Osteoblast (primary cell): ENCODE measurements at places on chromosomes 6 and 20.

DNA sequence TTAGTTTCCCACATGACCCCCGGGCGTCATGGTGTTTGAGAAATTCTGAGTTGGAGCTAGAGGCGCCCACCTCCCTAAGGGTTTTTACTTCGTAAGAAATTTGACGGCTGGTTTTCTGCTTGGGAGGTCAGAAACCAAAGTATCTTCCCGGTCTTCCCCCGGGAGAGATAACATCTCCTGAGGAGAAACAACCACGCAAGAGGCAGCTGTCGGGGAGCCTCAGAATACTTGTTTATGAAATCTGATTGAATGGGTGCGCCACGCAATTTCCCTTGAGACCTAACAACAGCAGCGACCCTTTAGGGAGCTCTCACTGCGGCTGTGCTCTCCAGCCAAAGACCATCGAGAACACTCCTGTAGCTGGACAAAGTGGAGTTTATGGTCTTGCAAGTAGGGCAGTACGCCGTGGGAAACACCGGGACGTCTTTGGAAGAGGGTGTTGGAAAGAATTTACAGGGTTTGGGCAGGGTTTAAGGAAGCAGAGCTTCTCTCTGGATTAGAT, 608 bp upstream of the EIF2S2 start:
- DNase-seq, result peak; percentile 84
- peak overlapping the region; percentile 98 for H3K4me3 ChIP-seq
- H3K27ac ChIP-seq, result peak overlapping the region; percentile 98
- peaks cover 24% of the 10 kb centered on the region for H3K36me3 ChIP-seq

DNA sequence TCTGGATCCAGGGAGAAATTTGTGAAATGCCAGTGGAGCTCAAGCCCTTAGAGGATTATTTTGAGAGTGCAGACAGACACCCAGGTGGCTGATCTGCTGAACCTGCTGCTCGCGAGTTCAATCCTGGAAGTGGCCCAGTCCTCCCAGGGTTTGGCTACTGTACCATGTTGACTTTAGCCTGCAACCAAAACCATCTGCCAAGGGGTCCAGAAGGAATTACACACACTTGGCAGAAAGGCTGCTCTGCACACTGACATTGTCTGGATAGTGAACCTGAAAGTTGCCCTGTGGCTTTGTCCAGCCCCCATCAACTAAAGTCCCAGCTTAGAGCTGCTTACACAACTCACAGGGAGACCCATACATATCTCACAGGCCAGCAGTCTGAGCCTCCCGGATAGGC, 21.6 kb upstream of the PI3 start:
- H3K4me1 ChIP-seq, result peaks cover 7% of the 10 kb centered on the region
- H3K27ac ChIP-seq, result no peak overlapping the region
- no peaks in the 10 kb centered on the region for H3K36me3 ChIP-seq
- peaks cover 8% of the 10 kb centered on the region for H3K27me3 ChIP-seq

DNA sequence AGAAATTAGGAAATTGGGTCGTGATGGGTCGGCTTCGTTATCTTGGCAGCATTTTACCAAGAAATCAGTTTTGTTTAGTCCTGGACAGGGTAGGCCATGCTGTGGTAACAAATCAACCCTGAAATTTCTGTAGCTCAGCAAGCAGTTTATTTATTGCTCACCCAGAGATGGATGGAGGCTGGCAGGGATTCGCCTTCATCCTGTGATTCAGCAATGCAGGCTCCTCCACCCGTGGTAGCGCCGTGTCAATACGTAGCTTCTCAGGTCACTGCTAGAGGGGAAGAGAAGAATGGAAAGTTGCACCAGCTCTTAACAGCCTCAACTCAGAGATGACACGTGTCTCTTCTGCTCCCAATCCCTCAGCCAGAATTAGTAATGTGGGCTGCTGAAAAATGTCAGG, 157.0 kb upstream of the SGK1 start:
- peaks cover 2% of the 10 kb centered on the region for H3K4me1 ChIP-seq
- H3K27me3 ChIP-seq, result no peaks in the 10 kb centered on the region
- H3K4me3 ChIP-seq, result no peak overlapping the region
- no peaks in the 10 kb centered on the region for H3K36me3 ChIP-seq
- H3K27ac ChIP-seq, result no peak overlapping the region

DNA sequence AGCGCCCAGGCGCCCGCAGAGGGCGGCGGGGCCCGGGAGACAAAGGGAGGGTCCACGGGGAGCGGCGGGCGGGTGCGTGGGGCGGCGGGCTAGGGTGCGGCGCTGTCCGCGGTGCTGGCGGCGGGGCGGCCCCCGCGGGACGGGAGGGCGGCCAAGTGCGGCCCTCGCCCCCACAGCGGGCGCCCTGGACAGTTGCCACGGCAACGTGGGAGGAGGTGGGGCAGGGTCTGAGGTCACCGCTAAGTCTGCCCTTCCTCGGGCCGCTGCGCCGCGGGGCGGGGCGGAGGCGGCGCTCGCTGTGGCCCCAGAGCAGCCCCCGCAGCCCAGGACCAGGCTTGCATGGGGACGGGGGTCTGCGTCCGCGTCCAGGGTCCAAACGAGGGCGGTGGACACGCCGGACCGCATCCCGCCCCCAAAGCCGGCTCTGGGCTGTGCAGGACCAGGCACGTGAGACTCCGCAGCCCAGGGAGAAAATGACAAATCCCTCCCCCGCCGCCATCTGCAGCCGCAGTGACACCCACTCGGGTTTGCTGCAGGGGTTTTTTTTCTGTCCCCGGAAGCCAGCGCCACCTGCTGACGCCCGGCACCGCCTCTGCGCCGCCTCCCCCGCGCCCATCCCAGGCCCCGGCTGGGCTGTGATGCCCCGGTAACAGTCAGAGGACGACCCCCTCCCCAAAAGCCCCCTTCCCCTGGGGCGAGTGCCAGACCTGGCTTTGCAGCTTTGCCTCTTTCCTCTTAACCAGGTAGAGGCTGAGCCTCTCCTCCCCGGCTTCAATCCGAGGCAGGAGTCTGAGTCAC, 36.8 kb downstream of the YTHDF1 start:
- no peak overlapping the region for H3K4me3 ChIP-seq
- H3K36me3 ChIP-seq, result no peaks in the 10 kb centered on the region
- H3K27me3 ChIP-seq, result peaks cover 52% of the 10 kb centered on the region
- DNase-seq, result peak; percentile 94
- no peak overlapping the region for H3K27ac ChIP-seq

DNA sequence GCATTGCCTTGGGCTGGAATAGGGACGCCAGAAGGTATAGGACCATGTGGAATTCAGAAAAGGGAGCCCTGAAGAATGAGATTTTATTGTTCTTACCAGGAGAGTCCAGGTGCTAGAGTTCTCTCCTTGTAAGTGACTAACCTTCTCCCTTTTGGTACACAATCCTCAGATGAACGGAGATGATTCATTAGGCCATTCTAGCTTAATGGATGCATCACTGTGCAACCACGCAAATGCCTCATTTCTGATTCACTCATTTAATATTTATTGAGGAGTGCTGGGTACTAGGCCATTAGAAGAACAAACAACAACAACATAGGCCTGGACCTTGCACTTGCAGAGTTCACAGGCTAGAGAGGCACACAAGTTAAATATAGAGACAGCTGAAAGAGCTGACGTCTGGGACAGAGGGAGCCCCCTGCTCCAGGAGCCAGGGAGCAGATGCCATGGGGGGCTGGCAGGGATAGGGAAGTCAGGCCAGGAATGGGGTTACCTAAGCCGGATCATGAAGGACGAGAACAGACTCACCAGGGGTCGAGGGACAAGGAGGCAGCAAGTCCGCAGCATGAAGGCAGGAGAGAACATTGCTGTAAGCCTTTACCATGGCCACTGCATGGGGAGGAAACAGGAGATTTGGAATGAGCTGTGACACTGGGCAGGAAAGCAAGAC, 179.5 kb upstream of the AKAP12 start:
- peaks cover 32% of the 10 kb centered on the region for H3K4me1 ChIP-seq
- H3K27me3 ChIP-seq, result no peaks in the 10 kb centered on the region
- no peak overlapping the region for H3K4me3 ChIP-seq
- DNase-seq, result peak; percentile 89
- peak overlapping the region; percentile 89 for H3K27ac ChIP-seq
- H3K36me3 ChIP-seq, result peaks cover 4% of the 10 kb centered on the region

- no peaks in the 10 kb centered on the region for H3K36me3 ChIP-seq
- H3K27ac ChIP-seq, result no peak overlapping the region
- no peak for DNase-seq
- no peaks in the 10 kb centered on the region for H3K27me3 ChIP-seq
Measured at GRCh38 chr6:139062932-139063646, 34.5 kb downstream of the ABRACL start.

DNA sequence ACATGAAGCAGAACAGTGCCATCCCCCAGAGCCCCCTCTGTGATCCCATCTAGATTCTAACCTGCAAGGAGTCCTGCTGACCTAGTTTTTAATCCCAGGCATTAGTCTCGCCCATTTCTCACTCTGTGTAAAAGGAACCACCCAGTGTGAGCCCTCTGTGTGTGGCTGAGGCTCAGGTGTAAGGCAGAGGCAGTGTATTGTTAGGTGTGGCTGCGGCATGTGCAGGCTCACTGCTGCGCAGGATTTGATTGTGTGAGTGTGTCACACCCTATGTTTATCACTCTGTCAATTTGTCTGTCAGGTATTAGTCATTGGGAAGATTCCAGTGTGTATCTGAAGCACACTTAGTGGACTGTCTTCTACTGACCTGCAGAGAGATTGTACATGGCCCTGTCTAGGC, 13.7 kb upstream of the CST8 start:
- no peaks in the 10 kb centered on the region for H3K27me3 ChIP-seq
- no peak for DNase-seq
- H3K4me1 ChIP-seq, result no peaks in the 10 kb centered on the region

DNA sequence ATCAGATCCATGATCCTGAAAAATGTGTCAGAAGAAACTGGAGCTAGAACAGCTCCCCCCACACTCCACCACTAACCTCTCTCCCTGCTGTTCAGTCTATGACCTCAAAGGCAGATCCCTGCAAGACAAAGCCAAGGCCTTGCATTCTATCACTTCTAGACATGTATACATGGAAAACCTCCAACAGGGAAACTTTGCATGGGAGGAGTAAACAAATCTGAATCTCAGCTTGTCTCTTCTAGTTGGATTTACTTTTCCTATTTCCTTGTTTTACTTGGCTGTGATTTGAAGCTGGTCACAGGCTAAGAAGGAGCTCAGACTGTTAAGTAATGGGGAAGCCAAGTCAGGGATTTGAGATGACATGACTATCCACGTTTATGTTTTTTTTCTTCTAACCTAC, 456.8 kb upstream of the CHD6 start:
- no peaks in the 10 kb centered on the region for H3K36me3 ChIP-seq
- no peak overlapping the region for H3K27ac ChIP-seq
- H3K4me1 ChIP-seq, result no peaks in the 10 kb centered on the region
- H3K4me3 ChIP-seq, result no peak overlapping the region

GRCh38 chr6:33633084-33633461, 12.0 kb downstream of the ITPR3 start:
- H3K36me3 ChIP-seq, result no peaks in the 10 kb centered on the region
- H3K27me3 ChIP-seq, result no peaks in the 10 kb centered on the region
- no peak for DNase-seq
- peak overlapping the region; percentile 71 for H3K4me3 ChIP-seq
- no peak overlapping the region for H3K27ac ChIP-seq

GRCh38 chr6:17482711-17483110, 89.3 kb downstream of the CAP2 start:
- H3K4me3 ChIP-seq, result no peak overlapping the region
- H3K27me3 ChIP-seq, result no peaks in the 10 kb centered on the region

DNA sequence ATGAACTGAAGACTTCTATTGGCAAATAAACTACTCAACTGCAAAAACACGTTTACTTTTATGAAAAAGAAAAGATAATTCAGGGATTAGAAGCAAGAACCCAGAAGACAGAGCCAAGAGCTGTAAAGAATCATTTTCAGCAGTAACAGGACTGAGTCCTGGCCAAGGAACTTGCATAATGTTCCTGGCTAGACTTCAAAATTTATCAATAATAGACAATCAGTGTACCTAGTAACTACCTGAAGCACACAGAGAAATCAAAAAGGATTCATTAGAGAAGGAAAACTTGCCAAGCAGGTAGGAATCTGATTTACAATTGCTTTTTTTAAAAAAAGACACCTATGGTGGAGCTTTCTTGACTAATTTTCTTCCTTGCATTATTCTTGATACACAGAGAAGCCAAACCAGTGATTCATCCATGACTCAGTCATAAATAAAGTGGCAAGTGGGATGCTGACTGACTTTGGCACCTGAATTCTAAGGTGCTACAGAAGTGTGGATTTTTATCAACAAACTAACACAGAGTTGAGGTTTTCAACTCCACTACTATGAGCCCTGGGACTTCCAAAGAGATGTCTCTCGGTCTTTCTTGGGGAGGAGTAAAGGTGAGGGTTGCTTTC, 281.3 kb downstream of the BMP7 start:
- H3K36me3 ChIP-seq, result no peaks in the 10 kb centered on the region
- H3K4me3 ChIP-seq, result no peak overlapping the region
- no peaks in the 10 kb centered on the region for H3K4me1 ChIP-seq
- no peak for DNase-seq

DNA sequence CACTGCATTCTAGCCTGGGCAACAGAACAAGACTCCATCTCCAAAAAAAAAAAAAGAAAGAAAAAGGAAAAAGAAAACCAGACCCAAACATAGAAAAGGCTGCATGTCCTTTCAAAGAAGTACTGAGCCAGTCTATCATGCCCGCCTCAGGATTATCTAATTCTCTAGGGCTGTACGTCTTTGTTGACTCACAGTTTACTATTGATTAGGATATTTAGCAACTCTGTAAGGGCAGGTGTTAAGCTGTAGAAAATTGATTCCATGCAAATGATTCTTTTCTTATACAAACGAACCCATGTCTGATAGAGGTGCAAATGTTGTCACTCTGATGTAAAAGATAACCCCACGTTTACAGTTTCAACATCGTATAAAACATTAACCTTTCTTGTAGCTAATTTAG, 209.0 kb downstream of the TTLL2 start:
- no peaks in the 10 kb centered on the region for H3K4me1 ChIP-seq
- no peak overlapping the region for H3K4me3 ChIP-seq
- H3K27me3 ChIP-seq, result no peaks in the 10 kb centered on the region
- H3K36me3 ChIP-seq, result no peaks in the 10 kb centered on the region
- no peak for DNase-seq
- no peak overlapping the region for H3K27ac ChIP-seq

GRCh38 chr6:43983191-43983590, 144.1 kb downstream of the MRPL14 start:
- H3K4me1 ChIP-seq, result peaks cover 5% of the 10 kb centered on the region
- no peak for DNase-seq
- no peaks in the 10 kb centered on the region for H3K27me3 ChIP-seq
- H3K4me3 ChIP-seq, result no peak overlapping the region

DNA sequence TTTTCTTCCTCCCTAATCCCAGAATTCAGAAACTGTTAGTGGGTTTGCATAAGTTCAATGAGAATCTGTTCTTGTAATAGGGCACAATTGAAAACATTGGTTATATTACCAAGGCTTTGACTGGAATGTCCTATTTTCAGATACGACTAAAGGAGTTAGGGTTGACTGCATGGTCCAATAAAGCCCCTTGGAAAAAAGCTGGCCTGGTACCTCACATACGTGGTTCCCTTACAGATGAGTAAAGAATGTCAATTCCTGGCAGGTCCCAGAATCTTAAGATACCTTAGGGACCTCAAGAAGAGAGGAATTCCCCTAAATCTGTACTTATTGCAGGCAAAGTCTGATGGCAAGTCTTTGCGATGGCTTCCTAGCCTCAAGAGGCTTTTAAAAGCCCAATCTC, 4.6 kb downstream of the PPDPF start:
- peak; percentile 81 for DNase-seq
- H3K27me3 ChIP-seq, result no peaks in the 10 kb centered on the region
- peaks cover 12% of the 10 kb centered on the region for H3K4me1 ChIP-seq
- no peak overlapping the region for H3K27ac ChIP-seq
- no peak overlapping the region for H3K4me3 ChIP-seq

- H3K36me3 ChIP-seq, result no peaks in the 10 kb centered on the region
- no peaks in the 10 kb centered on the region for H3K27me3 ChIP-seq
- H3K4me1 ChIP-seq, result no peaks in the 10 kb centered on the region
- H3K27ac ChIP-seq, result no peak overlapping the region
- H3K4me3 ChIP-seq, result no peak overlapping the region
- no peak for DNase-seq
Measured at GRCh38 chr6:161813156-161813555, 539.3 kb upstream of the AGPAT4 start.

- no peaks in the 10 kb centered on the region for H3K27me3 ChIP-seq
- peak; percentile 68 for DNase-seq
- H3K36me3 ChIP-seq, result no peaks in the 10 kb centered on the region
Measured at GRCh38 chr6:12403201-12403826, 113.2 kb downstream of the EDN1 start.
